Effector memory CD8-positive, alpha-beta T cell (primary cell): ENCODE measurements at places on chromosomes 5 and 9.
A peak's percentile ranks its signal among the peaks of the same experiment; 100 is the strongest.

DNA sequence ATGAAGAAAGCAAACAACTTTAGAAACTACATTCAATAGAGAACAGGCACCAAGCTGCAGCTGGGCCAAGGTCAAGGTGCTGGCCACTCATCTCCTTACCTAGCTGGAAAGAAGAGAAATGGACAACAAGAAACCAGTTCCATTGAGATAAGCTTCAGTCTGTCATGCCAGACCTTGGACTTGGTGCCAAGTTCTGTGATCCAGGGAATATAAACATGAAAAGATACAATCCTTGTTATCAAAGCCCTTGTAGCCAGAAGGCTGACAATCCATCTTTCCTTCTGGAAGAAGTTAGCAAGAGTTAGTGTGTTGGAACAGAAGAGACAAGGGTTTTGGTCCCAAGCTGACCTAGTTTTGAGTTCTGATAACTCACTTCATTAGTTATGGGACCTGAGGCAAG, 227.5 kb downstream of the ACTL7B start:
- no peak for DNase-seq
- no peak overlapping the region for H3K4me3 ChIP-seq
- no peaks in the 10 kb centered on the region for H3K27me3 ChIP-seq

DNA sequence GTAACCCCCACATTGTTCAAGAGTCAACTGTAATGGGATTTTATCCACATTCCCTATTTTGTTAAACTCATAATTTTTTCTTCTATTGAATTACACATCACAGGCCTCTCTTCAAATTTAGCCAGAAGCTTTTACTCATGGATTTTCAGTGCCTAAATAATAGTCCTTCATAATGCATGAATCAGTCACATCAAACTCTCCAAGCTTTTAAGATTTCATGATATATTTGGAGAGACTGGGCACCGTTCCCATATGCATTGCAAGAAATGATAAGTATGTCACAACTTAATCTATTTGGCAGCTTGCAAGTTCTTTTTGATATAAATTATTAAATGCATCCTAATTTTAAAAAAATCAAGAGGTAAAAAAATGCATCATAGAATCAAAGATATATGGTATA, 465.9 kb downstream of the DMAC1 start:
- H3K4me3 ChIP-seq, result no peak overlapping the region
- H3K36me3 ChIP-seq, result no peaks in the 10 kb centered on the region
- H3K4me1 ChIP-seq, result no peaks in the 10 kb centered on the region
- no peak overlapping the region for H3K27ac ChIP-seq
- H3K27me3 ChIP-seq, result peaks cover 8% of the 10 kb centered on the region

- H3K4me3 ChIP-seq, result no peak overlapping the region
- H3K27ac ChIP-seq, result no peak overlapping the region
- no peaks in the 10 kb centered on the region for H3K4me1 ChIP-seq
- H3K27me3 ChIP-seq, result peaks cover 18% of the 10 kb centered on the region
These were observed 121.5 kb upstream of the SPRY4 start for GRCh38 chr5:142446131-142446959.

DNA sequence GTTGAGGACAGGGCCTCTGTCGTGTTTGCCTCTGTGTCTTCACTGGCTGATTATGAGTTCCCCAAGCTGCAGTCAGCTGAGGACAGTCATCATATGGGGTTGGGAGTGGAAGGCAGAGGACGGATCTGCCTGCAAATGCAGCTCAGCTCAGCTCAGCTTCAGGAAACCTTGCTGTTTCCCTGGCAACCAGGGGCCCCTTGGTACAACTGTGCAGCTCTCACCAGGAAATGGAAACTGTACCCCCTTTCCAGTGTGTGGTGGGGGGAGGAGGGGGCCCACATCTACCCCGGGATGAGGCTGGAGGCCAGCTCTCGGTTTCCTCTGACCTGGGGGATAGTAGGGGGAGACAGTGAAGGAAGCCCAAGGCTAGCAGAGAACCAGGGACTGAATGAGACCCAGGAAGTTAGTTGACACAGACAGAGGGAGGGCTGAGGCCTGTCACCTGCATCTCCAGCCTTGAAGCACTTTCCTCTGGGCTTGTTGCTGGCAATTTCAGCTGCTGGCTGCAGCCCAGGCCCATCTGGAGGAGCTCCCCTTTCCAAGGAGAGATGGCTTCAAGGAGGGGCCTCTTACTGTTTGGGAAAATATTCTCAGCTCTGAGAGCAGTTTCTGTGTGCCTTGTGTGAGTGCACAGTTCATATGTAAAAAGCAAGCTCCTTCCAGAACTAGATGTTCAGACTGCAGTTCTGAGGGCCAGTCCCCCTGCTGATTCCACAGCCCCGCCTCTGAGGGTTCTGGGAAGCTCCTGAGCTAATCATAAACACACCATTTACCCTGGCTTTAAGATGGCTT, 6.9 kb downstream of the ANXA6 start:
- peak overlapping the region; percentile 95 for H3K27ac ChIP-seq
- no peaks in the 10 kb centered on the region for H3K27me3 ChIP-seq
- H3K36me3 ChIP-seq, result peaks cover 49% of the 10 kb centered on the region
- peak; percentile 64 for DNase-seq
- H3K4me3 ChIP-seq, result peak overlapping the region; percentile 83

- no peak overlapping the region for H3K4me3 ChIP-seq
- peaks cover 5% of the 10 kb centered on the region for H3K27me3 ChIP-seq
- no peaks in the 10 kb centered on the region for H3K4me1 ChIP-seq
- no peak overlapping the region for H3K27ac ChIP-seq
These were observed 138.6 kb upstream of the NFIB start for GRCh38 chr9:14452539-14452938.

GRCh38 chr5:59724482-59725391, 168.8 kb downstream of the PDE4D start:
- no peaks in the 10 kb centered on the region for H3K27me3 ChIP-seq
- H3K27ac ChIP-seq, result no peak overlapping the region
- no peak for DNase-seq
- no peaks in the 10 kb centered on the region for H3K4me1 ChIP-seq
- H3K36me3 ChIP-seq, result no peaks in the 10 kb centered on the region

DNA sequence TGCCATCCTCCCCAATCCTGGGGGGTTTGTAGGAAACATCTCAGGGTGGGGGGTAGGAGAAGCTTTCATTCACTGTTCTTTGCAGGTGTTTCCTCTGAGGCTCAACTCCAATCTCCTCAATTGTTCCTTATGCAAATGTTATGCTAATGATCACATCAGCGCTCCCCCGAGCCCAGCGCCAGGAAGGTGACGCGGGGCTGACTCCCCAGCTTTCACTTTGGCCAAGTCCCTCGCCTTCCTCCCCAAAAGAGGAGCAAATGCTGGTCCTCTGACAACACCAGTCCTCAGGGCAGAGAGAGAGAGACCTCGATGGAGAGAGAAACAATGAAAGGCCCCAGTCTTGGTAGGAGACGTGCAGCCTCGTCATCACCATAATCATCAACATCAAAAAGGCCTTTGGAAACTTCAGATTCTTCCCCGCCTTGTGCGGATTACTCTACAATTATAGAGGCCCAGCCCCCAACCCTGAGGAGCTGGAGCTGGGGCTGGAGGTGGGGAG, 39.1 kb downstream of the PCDH1 start:
- DNase-seq, result no peak
- H3K36me3 ChIP-seq, result no peaks in the 10 kb centered on the region
- H3K4me1 ChIP-seq, result no peaks in the 10 kb centered on the region
- H3K27me3 ChIP-seq, result peaks cover 15% of the 10 kb centered on the region

DNA sequence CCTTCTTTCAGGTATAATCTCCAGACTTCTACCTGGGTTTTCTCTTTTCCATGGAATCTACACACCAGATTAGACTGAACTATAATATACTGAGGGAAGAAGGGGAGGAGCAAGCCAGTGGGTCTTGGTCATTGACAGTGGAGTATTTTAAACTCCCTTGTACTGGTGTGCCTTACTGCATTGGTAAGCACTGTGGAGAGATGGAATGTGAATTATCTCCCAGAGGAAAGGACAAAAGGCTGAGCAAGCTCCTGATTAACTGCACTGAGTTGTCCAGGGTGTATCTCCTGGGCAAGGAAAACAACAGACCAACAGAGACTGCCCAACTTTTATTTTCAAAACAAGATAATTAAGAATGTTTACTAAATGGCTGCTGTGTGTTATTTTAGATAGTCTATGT, 29.8 kb upstream of the SLCO6A1 start:
- no peaks in the 10 kb centered on the region for H3K36me3 ChIP-seq
- H3K27ac ChIP-seq, result no peak overlapping the region
- DNase-seq, result no peak
- H3K4me1 ChIP-seq, result no peaks in the 10 kb centered on the region
- H3K4me3 ChIP-seq, result no peak overlapping the region
- H3K27me3 ChIP-seq, result peaks cover 23% of the 10 kb centered on the region

DNA sequence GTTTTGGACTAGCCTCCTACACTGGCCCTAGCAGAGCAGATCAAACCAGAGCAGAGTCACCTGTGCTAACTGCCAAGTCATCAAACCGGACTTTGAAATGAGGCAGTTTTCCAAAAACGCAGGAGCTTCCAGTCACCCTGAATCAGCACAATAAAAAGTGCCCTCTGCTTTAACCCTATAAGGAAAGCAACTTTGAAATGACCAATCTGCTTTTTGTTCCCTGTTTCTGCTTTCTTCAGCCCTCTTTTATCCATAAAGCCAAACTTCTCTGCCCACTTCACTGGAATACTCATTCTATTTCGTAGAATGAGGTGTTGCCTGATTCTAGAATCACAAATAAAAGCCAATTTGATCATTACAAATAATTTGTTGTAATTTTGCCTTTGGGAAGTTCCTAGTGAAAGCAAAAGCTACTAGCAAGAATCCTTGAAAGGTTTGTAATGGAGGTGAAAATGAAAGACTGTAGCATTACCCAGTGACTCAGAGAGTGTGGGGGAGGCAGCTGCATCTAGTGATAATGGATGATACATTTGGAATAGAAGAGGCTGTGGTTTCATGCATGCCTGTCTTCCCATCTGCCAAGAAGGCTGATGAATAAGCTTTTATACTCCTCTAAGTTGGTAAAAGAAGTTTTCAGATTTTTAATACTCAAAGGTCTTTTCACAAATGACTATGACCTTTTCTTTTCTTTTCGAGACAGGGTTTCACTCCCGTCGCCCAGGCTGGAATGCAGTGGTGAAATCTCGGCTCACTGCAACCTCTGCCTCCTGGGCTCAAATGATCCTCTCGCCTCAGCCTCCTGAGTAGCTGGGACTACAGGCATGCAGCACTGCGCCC, 14.9 kb downstream of the SPAAR start:
- no peaks in the 10 kb centered on the region for H3K36me3 ChIP-seq
- no peak overlapping the region for H3K4me3 ChIP-seq
- no peak for DNase-seq
- peaks cover 29% of the 10 kb centered on the region for H3K27me3 ChIP-seq
- no peak overlapping the region for H3K27ac ChIP-seq
- H3K4me1 ChIP-seq, result no peaks in the 10 kb centered on the region

GRCh38 chr5:59923465-59923864, 29.9 kb upstream of the PDE4D start:
- no peaks in the 10 kb centered on the region for H3K27me3 ChIP-seq
- H3K36me3 ChIP-seq, result no peaks in the 10 kb centered on the region
- no peak for DNase-seq

DNA sequence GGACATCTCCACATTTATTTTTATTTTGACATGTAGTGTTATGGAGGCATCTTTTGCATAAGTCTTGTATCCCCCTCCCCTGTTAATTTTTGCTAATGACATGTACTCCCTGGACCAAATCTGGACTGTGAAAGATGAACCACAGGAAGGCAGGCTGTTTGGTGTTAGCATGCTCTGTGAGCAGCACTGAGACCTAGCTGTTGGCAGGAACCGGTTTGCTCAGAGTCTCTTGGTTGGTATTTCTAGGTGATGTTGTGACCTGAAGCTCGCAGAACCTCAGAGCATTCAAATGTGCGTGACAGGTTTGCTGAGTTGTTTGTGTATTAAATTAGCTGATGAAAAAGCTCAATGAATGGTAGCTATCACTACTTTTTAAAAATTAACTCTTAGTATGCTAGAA, 53.6 kb upstream of the PHF2 start:
- H3K4me1 ChIP-seq, result peaks cover 57% of the 10 kb centered on the region
- H3K4me3 ChIP-seq, result no peak overlapping the region
- H3K36me3 ChIP-seq, result peaks cover 42% of the 10 kb centered on the region
- H3K27ac ChIP-seq, result peak overlapping the region; percentile 68
- no peak for DNase-seq

DNA sequence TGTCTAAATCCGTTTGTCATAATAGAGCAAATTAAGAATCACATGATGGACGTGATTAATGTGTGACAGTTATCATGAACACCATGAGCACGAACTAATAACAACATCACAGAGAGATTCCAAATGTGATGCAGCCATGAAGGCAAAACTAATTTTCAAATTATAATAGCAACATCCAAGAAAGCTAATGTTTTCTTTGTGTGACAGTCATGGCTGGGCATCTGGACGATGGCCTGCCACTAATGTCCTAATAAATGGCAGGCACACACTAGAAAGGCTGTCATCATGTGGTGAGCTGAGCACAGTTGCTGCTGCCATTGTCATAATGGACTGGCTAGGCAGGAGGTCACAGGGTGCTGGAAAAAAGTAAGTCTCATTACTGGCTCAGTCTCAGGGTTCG, 280.0 kb upstream of the EFNA5 start:
- no peak overlapping the region for H3K27ac ChIP-seq
- no peaks in the 10 kb centered on the region for H3K27me3 ChIP-seq
- no peak for DNase-seq
- no peaks in the 10 kb centered on the region for H3K36me3 ChIP-seq
- H3K4me1 ChIP-seq, result no peaks in the 10 kb centered on the region
- no peak overlapping the region for H3K4me3 ChIP-seq

DNA sequence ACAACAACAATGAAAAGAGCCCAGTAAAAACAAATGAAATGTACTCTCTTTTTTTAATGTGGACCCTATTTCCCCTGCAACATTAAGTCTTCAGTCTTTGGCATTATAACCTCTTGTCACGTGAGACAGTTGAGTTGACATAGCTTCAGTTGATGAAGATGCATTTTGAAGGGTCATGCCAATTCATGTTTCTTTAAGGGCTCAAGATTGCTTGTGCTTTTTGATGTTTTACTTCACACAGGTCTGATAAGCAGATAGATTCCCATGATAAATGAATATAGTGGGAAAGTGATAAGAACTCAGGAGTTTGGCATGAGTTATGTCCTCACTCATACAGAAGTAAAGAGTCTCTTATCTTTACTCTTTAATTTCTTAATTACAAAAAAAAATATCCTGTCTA, 229.4 kb downstream of the SNCAIP start:
- H3K4me1 ChIP-seq, result no peaks in the 10 kb centered on the region
- no peak overlapping the region for H3K27ac ChIP-seq
- peaks cover 5% of the 10 kb centered on the region for H3K27me3 ChIP-seq
- no peaks in the 10 kb centered on the region for H3K36me3 ChIP-seq
- DNase-seq, result no peak
- H3K4me3 ChIP-seq, result no peak overlapping the region

DNA sequence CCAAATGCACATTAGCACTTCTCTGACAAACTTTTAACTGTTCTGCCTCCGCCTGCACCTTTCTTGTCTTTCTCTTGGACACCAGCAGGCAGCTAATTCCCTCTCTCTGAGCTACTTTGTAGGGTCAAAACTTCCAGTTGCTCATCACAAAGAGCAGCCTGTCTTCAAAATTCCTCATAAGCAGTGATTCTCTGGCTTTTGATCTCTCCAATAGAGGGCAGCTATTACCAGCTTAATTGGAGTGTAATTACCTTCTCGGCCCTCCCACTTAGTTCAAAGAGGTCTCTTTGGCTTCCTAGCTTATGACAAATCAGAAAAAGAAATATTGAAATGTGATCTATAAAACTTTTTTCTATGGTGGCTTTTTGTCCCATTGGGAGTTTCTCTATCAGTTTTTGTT, 43.6 kb upstream of the RAD23B start:
- no peak overlapping the region for H3K27ac ChIP-seq
- H3K27me3 ChIP-seq, result peaks cover 8% of the 10 kb centered on the region
- no peaks in the 10 kb centered on the region for H3K36me3 ChIP-seq
- no peak for DNase-seq
